ENCODE measurements at places on chromosomes 4 and X.

DNA sequence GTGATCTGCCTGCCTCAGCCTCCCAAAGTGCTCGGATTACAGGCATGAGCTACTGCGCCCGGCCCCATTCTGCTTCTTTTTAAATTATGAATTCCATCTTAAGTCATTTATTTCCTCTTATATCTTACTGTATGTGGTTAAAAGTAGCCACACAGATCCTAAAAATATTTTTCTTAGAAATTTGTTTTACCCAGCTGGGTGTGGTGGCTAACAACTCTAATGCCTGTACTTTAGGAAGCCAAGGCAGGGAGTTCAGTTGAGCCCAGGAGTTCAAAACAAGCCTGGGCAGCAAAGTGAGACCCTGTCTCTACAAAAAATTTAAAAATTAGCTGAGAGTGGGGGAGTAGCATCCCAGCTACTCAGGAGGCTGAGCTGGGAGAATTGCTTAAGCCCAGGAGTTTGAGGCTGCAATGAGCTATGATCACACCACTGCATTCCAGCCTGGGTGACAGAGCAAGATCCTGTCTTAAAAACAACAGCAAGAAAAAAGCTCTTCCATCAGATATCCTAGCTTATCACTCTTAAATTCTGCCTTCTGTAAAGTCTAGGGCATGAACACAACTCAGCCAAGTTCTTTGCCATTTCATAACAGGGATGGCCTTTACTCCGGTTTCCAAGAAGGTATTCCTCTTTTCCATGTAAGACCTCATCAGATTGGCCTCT, 15.1 kb upstream of the AFF1 start:
- no peak for DNase-seq

- no peak for DNase-seq
Measured at GRCh38 chr4:149166876-149167275, 648.8 kb downstream of the IQCM start.

- no peak for DNase-seq
Measured at GRCh38 chr4:1979477-1980196, 29.1 kb downstream of the NELFA start.

DNA sequence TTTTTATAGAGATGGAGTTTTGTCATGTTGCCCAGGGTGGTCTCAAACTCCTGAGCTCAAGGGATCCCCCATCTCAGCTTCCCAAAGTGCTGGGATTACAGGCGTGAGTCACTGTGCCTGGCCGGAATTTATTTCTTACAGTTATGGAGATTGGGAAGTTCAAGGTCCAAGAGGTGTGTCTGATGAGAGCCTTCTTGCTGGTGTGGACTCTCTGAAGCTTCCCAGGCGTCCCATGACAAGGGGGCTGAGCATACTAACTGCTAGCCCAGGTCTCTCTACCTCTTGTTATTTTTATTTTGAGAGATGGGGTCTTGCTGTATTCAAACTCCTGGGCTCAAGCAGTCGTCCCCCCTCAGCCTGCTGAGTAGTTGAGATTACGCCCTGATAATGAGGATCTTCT, 2.9 kb upstream of the NSD2 start:
- DNase-seq: no peak

Data from left forelimb (tissue), 1 donor.